Pons (tissue), 1 donor: ENCODE measurements at places on chromosomes 5 and 9.

GRCh38 chr9:87556039-87556438 lies 58.4 kb downstream of the DAPK1 start:
- DNase-seq: no peak

DNA sequence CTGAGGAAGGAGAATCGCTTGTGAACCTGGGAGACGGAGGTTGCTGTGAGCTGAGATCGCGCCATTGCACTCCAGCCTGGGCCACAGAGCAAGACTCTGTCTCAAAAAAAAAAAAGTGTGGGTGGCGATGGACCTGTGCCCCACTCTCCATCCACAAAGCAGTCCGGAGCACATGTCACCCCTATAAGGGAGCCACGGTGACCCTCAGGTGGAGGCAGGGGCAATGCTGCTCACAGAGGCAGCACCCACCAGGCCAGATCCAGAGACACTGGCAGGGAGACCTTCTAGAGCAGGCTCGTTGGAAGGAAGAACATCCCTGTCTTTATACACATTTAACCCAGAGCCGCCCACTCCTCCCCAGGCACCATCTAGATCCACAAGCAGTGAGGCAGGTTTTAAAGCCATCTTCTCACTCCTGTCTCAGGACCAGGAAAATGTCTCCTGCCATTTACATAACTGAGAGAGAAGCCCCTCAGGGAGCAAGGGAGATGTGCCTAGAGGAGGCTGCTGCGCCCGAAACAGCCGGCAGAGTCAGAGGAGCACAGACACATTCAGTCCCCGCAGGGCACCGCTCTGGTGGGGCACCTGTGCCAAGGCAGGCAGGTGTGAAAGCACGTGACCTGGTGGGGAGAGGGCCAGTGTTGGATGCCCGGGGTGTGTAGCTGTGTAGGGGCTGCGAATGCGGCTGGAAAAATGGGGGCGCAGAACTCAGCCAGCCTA lies 31.6 kb upstream of the ADAMTS2 start:
- DNase-seq: no peak

DNA sequence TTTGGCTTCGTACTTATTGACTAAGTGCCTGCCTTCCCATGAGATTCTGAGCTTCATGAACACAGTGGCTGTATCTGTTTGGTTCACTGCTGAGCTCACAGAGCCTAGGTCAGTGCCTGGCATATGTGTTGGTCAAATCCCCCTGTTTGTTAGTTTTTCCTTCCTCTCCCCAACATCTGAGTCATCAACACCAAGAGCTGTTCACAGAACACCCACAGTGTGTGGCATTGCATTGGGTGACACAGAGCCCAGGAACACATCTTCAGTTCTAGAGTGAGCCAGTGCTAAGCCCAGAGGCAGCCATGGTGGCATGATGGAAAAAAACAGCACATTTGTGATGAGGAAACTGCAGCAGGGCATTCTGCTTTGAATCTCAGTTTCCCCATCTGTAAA lies 294.6 kb downstream of the SEC61B start:
- DNase-seq: no peak

- DNase-seq: no peak
These were observed 134.4 kb downstream of the AOPEP start for GRCh38 chr9:94860678-94861588.

- no peak for DNase-seq
These were observed 176.5 kb downstream of the SNX18 start for GRCh38 chr5:54693936-54694657.

- DNase-seq: no peak
These were observed 82.4 kb downstream of the FOXD1 start for GRCh38 chr5:73365990-73366667.

- no peak for DNase-seq
These were observed 76.0 kb upstream of the HSPA9 start for GRCh38 chr5:138651058-138651766.
